ENCODE measurements at places on chromosomes 1 and 21. TPM values are rescaled to one million over a fixed set of nuclear protein-coding genes. Genes with fewer than 3 reads are reported as not detected.

Gene EFCAB14
- 87.7 TPM for polyA plus RNA-seq

DNA sequence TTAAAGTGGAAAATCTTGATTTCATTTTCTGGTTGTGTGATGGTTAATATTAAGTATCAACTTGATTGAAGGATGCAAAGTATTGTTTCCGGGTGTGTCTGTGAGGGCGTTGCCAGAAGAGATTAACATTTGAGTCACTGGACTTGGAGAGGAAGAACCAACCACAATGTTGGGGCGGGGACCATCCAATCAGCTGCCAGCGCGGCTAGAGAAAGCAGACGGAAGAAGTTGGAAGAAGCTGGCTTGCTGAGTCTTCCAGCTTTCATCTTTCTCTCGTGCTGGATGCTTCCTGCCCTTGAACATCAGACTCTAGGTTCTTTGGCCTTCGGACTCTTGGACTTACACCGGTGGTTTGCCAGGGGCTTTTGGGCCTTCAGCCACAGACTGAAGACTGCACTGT lies 832.6 kb upstream of the TMPRSS15 start:
- no peak for DNase-seq

Gene HRNR
- 0.03 TPM for polyA plus RNA-seq

DNA sequence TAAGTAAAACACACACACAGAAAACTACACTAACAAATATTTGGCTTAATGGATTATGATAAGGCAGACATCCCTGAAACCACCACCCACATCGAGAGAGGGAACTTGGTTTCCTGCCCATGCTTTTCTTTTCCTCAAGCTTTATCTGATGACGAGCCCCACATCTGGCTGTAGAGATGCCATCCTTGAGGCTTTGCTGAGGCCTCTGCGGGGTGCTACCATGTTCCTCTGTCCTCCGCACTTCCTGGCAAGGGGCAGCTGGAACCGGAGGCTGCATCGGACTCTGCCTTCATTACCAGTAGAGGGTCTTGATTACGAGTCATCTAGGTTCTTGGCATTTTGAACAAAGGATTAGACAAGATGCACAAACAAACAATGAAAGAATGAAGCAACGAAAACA lies 21.7 kb upstream of the C1orf174 start:
- no peak for DNase-seq

Gene S100A7A
- polyA plus RNA-seq, result not detected
